ENCODE measurements at places on chromosomes 7 and 10. TPM values are rescaled to one million over a fixed set of nuclear protein-coding genes. Genes with fewer than 3 reads are reported as not detected.

- no peak for DNase-seq
These were observed 157.8 kb downstream of the DNAJB6 start for GRCh38 chr7:157494506-157495176.

DNA sequence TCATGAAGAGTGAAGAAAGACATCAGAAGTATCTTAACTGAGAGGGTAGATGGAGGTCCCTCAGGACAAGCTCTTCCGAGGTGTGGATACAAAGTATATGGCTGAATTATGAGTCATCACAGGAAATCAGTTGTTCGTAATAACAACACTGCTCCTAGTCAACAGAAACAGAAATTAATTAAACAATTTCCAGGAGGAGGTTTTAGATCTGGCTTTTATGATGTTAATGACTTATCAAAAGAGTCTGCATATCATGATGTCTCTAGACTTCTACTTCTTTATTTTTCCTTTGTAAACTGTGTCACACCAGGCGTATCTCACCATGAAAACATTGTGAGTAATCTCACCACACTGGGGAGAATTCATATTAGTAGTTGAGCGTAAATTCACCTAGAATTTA lies 31.2 kb downstream of the OSBPL3 start:
- no peak for DNase-seq

GRCh38 chr7:150382123-150382843 lies 3.2 kb downstream of the ZNF775 start:
- no peak for DNase-seq

The AEBP1 gene
- total RNA-seq, result 107 TPM

All from mucosa of gallbladder (tissue), 1 donor.